Stromal cell of bone marrow (primary cell): ENCODE measurements at places on chromosomes 7 and 10.

DNA sequence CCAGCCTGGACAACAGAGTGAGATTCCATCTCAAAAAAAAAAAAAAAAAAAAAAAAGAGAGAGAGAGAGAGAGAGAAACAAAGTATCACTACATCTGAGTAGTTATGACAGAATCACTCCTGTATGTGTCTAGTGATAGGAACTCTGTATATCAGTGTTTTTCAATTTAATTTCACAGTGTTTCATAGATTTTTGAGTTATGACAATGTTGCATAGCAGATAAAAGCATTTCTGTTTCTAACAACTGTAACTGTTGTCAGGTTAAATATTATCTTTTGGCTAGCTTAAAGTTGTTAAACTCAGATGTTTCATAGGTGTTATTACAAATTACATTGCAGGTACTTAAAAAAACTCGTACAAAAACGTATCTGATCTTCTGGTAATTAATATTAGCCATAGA, 60.3 kb downstream of the PLXDC2 start:
- DNase-seq, result no peak

- DNase-seq, result peak; percentile 59
These were observed 76.8 kb downstream of the LANCL2 start for GRCh38 chr7:55441774-55442522.

GRCh38 chr10:66931340-66931948, 5.6 kb downstream of the LRRTM3 start:
- peak; percentile 29 for DNase-seq

DNA sequence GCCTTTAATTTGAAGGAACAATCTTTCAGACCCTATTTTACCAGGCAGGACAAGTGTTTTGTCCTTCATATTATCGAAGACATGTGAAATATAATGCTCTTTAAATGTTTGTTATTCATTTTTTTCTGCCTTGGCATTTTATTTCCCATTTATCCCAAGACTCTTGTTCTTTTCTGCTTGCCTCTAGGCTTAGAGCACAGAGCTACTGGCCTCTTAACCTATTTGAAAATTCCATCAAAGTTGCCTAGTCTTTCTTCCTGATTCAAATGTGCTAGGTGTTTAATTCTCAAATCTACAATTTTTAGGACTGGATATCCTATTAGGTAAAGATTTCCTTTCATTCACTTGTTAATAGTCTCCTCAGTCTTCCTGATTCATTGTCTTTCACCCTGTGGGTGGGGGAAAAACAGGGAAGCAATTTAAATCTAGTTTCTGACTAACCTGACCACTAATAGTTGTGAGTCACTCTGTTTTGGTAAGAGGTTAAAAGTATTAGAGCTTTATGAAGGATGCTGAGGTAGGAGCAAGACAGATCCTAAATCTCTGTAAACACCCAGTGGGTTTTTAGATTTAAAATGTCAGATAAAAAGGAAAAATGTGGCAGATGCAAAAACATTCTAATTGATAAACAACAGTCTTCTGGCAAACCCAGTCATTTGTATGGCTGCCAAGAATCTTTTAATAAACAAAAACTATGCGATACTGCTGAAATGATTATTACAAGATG, 1.5 kb downstream of the LIPK start:
- DNase-seq, result peak; percentile 72

- no peak for DNase-seq
These were observed 41.0 kb downstream of the TSPAN15 start for GRCh38 chr10:69492091-69492745.

DNA sequence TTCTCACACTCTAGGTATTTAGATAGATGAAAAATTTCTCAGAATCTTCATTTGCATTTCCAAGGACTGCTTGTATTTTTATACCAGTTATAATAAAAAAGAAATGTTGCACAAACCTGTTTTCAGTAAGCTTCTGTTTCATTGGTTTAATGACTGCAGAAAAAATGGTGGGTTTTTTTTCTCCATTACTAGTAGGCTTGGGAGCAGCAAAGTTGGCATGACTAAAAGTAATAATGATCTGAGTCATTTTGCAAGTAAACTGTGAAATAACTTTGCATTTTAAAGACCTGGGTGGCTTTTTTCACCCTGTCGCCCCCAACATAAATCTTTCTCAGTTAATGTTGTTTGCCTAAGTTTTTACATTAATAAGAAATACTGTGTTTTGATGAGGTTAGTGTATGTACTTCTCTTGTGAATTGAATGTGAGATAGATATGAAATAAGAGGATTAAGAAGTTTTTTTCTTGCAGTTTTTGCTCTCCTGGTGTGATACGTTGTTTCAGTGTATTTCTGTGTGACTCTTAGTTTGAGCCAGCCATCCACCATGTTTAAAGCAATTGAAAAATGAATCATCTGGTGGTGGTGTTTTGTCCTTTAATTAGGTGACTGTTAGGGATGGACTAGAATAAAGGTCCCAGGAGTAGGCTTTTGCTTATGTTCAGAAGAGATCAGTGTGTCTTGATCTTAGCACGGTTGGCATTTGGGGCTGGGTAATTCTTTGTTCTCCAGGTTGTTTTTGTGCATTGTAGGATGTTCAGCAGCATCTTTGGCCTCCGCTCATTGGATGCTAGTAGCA, 1.8 kb downstream of the GNAI1 start:
- peak; percentile 35 for DNase-seq

DNA sequence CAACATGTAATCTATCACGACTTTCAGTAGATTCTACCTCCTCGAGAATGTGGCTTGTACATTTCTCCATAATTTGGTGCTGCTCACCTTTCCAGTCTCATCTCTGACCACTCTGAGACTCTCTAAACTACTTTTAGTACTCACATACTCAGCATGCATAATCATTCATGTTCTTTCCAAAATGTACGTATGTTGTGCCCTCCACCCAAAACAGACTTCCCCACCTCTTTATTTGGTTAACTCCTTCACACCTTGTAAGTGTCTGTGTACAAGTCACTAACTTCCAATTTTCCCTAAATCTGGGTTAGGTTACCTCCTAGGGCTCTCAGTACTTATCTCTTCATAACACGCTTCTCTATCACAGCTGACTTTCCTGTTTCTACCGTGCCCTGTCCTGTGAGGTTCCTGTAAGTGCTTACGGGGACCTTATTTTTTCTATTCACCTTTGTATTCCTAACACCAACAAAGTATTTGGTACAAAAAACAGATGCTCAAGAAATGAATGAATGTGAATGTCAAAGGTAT, 186.2 kb upstream of the MKLN1 start:
- no peak for DNase-seq

DNA sequence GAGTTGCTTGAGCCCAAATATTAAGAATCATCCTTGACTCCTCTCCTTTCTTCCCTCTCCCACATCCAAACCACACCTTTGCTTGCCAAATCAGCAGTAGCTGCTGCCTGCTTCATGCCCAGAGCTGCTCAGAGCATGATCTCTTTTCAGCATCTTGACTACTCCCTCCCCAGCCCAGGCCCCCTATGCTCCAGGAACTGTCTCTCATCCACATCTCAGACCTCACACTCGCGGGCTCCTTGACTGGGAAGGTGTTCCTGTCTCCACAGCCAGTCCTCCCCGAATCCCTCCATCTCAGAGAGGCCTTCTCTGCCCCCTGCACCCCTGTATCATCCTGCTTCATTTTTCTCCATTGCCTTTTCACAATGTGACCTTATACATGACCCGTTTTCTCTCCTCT, 157.0 kb downstream of the DNAJB6 start:
- no peak for DNase-seq

DNA sequence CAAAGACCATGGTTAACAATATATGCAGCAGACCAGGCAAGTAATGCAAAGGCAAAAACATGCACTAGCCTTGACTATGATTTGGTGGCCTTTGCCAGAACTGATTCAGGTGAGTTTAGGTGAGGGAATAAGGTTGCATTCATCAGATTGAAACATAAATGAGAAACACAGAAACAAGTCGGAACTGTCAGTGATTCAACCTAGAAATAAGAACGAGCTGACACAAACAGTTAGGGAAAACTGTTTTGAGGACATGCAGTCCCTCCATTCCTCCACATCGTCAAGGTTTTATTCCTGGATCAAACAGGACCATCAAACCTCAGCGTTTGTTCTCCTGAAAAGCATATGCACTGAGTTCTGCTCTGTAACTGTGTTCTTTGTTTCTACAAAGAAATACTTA, 1.8 kb downstream of the ZNF248 start:
- no peak for DNase-seq

- peak; percentile 76 for DNase-seq
These were observed 29.1 kb downstream of the GALNT11 start for GRCh38 chr7:152054367-152055230.

DNA sequence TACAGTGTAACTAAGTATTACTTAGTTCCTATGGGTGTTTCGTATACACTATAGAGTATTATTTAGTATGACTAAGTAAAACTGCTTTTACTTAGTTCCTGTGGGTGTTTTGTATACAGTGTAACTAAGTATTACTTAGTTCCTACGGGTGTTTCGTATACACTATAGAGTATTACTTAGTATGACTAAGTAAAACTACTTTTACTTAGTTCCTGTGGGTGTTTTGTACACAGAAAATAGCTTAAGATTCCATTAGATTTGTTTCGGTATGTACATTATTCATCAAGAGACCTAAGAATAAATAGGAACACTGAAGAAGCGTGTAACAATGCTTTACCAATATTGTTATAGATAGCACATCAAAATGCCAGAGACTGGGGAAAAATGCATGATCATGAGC, 25.0 kb downstream of the IGF2BP3 start:
- DNase-seq, result no peak

- no peak for DNase-seq
These were observed 339.9 kb upstream of the PODXL start for GRCh38 chr7:131896165-131896863.

DNA sequence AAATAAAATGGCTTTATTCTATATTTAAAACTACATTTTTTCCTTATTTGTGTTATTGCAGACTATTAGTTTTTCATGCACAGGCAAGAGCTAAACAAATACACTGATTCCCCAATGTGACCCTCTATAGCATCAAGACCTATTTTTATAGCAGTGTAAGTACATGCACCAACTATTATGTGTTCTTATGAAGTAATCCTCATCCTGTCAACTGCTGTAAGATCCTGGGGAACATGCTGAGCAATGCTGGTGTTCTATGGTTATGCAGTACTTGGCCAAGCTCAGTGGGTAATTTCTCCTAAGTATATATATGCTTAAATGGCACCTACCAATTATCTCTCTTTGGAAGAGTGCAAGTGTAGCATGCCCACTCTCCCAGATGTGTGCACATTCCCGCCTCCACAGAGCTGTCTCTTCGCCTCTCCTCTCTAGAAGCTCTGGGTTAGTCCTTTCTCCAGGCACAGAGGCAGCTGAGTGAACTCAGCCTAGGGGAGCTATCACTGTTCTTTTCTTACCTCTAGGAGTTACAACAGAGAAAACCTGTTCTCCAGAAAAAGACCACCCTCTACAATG, 428.8 kb downstream of the KCNMA1 start:
- no peak for DNase-seq

GRCh38 chr10:63665670-63666134, 144.5 kb downstream of the REEP3 start:
- no peak for DNase-seq
